ENCODE measurements at places on chromosomes 13 and 19. TPM values are rescaled to one million over a fixed set of nuclear protein-coding genes. Genes with fewer than 3 reads are reported as not detected.

GRCh38 chr13:51297556-51297955, 41.9 kb upstream of the SERPINE3 start:
- DNase-seq, result no peak

GRCh38 chr13:45207319-45207718, 6.5 kb upstream of the KCTD4 start:
- no peak for DNase-seq

DNA sequence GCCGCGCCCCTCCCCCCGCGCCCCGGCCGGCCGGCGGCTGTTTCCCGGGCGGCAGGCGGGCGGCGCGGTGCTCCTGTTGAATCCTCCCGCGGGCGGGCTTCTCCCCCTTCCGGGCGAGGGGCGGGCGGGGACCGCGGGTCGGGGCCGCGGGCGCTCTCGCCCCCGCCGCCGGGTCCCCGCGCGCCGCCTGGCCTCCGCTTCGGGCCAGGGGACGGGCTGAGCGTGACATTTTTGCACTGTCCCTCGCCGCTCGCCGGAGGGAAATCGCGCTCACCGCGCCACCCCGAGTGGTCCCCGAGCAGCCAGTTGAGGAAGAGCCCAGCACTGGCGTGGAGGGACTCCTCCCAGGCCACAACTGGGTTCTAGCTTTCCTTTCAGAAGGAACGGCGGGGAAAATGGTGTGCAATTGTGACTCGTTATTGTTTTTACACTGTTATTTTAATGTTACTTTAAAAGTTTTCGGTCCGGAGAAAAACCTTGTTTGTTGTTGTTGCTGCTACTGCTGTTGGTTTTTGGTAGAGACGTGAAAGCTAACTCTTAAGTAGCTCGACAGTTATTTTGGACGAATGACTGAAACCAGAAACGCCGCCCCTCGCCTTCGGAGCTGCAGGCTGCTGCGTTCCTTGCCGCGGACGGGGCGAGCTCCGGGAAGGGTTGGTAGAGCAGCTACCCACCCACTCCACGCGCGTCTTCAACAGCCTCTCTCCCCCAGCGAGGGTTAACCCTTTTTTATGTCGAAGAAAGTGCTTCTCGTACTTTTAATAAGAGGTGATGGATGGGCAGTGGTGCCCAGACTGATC, 959 bp downstream of the PDS5B start:
- DNase-seq, result peak; percentile 74

DNA sequence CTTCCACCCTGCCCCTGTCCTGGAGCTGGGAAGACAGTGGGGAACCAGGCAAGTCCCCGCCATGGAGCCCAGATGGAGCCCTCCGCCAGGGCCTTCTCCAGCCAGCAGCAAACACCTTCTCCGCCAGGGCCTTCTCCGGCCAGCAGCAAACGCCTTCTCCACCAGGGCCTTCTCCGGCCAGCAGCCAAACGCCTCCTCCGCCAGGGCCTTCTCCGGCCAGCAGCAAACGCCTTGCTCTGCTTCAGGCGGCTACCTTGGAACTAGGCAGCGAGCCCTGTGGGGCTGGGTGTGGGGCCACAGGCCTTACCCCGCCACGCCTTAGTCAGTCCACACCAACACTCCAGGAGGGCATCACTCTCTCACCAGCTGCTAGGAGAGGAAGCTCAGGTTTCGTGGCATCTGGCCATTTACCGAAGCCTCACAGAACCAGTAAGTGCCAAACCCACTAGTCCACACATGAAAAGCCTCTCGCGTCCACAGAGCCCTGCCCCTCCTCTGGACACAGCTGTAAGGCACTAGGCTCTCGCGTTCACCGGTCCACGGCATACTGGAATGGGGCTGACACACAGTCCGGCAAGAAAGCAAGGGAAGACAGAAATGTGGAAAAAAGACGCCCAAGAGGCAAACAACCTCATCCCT, 41.0 kb downstream of the MLLT1 start:
- peak; percentile 74 for DNase-seq

DNA sequence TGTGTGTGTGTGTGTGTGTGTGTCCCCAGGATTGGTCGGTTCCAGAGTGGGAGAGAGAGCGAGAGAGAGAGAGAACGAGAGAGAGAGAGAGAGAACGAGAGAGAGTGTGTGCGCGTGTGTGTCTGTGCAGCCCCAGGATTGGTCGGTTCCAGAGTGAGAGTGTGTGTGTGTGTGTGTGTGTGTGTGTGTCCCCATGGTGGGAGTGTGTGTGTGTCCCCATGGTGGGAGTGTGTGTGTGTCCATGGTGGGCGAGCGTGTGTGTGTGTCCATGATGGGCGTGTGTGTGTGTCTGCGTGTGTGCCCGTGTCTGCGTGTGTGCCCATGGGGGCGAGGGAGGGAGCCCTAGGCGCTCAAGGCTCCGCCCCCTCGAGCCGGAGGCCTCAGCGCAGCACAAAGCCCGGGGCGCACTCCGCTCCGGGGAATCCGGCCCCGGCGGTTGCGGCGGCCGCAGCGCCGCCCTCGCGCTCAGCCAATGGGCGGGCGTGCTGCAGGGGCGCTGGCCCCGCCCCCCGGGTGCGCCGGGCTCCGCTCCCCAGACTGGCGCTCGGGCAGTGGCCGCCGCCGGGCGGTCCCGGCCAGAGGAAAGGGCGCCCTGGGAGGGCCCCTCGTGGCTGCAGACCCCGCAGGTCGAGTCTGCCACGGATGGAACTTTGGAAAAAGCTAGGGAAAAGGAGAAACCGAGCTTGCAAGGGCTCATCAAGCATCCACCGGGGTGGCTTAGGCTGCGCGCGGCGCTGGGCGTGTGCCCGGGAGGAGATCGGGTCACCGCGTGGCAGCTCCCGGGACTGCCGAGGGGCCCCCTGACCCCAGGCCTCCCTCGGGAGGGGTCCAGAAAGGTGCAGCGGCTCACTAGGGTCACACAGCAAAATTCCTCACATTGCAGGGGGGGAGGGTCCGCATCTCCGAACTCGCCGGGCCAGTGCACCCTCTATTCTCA, 96.2 kb downstream of the INSR start:
- peak; percentile 94 for DNase-seq

GRCh38 chr19:19105365-19106055, 32.8 kb downstream of the TMEM161A start:
- DNase-seq, result peak; percentile 80

DNA sequence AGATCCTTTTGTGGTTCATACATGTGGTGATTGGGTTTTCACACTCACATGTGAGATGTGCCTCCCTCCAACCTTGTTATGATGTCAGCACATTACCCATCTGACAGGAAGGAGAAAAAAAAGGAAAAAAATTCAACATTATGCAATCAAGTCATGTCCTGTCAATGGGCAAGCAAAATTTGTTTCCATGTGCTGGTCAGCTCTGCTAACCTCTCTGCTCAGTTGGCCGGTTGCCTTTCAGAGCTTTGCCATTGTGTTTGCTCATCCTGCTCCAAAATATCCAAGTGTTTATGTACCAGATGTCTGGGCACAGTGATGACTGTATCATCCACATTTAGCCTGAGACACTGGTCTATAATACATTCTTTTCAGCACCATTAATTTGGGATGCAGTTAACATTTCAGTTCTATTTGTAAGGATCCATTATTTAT, 27.0 kb upstream of the METTL21C start:
- no peak for DNase-seq

DNA sequence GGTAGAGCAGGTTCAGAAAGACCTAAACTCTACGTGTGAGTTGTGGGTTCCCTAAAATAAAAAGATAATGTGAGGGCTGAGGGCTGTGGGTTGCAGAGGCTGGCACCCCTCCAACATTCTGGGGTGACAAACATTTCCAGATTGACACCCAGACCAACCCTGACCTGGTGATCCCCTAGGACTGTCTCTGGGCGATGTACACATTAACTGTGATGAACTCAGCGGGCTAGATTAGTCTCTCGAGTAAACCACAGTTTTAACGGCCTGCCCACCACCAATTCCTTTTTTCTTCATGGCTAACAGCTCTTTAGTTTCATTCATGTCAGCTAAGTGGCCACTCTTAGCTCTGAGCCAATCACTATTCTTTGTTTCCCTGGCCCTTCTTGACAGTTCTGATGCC, 24.8 kb downstream of the SIAH3 start:
- DNase-seq, result no peak

DNA sequence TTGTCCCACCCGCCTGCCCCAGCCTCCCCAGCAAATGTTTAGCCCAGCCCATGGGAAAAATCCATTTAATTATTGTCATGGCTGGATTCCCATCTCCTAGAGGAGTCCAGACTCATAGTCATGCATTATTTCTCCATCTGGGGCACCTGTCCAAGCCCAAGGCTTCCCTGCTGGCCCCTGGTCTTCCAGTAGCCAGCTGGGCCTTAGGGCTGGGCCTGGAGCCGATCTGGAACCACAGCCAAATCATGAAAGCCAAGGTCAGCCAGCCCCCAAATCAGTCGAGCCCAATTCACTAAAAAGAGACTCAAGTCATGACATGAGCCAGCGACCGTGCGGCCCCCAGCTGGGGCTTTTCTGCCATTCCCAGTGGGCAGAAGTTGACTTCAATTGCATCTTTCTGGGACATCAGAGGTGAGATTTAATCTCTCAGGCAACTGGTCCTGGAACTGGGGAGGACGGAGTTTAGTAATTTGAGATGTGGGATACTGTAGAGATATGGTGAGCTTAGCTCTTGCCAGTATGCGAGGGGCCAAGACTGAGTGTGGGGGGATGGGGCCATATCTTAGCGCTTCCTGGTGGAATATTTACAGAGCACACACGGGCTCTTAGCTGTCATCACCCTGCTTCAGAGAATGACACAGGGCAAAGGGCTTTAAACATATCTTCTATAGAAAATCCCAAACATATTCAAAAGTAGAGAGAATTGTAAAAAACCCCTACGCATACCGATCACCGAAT, 9.4 kb upstream of the PGLYRP2 start:
- DNase-seq, result peak; percentile 52

GRCh38 chr13:21739771-21740170, 68.9 kb downstream of the FGF9 start:
- DNase-seq, result no peak

GRCh38 chr19:12782424-12783290, 7.3 kb upstream of the HOOK2 start:
- DNase-seq, result peak; percentile 95

- DNase-seq, result no peak
Observed at GRCh38 chr13:34805347-34805746, 136.7 kb upstream of the NBEA start.

GRCh38 chr13:34767778-34768177, 174.3 kb upstream of the NBEA start:
- DNase-seq, result no peak

- DNase-seq, result no peak
Observed at GRCh38 chr19:13639342-13639929, 124.9 kb upstream of the MRI1 start.

DNA sequence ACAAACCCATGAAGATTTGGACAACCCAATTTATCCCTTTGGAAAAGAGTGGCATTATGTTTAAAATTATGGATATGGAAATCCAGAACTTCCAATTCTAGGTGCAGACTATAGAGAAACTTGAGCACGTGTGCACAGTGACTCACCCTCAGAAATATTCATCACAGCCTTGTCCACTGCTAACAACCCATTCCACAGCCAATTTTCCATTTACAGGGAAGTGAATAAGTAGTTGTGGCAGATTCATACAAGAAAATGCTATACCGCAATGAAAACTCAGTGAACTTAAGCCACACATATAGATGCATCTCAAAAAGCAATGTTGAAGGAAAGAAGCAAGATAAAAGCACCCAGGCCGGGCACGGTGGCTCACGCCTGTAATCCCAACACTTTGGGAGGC, 133.3 kb downstream of the USP12 start:
- no peak for DNase-seq

DNA sequence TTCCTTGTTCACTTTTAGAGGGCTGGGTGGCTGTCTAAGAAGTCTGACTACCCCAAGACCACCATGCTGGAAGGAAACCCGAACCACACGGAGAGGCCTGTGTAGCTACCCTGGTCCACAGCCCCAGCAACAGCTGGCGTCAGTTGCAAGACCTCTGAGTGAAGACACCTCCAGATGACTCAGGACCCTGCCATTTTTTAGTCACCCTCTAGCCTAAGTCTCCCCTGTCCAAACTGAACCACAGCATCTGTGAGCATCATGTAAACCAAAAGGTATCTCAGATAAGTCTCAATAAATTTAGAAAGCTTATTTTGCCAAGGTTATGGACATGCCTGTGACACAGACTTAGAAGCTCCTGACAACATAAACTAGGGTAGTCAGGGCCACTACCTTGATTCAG, 2.2 kb upstream of the SYDE1 start:
- DNase-seq, result no peak

- DNase-seq, result no peak
Observed at GRCh38 chr13:59747529-59747928, 416.2 kb downstream of the DIAPH3 start.

- DNase-seq, result no peak
Observed at GRCh38 chr19:39873385-39873784, 27.2 kb upstream of the FBL start.

DNA sequence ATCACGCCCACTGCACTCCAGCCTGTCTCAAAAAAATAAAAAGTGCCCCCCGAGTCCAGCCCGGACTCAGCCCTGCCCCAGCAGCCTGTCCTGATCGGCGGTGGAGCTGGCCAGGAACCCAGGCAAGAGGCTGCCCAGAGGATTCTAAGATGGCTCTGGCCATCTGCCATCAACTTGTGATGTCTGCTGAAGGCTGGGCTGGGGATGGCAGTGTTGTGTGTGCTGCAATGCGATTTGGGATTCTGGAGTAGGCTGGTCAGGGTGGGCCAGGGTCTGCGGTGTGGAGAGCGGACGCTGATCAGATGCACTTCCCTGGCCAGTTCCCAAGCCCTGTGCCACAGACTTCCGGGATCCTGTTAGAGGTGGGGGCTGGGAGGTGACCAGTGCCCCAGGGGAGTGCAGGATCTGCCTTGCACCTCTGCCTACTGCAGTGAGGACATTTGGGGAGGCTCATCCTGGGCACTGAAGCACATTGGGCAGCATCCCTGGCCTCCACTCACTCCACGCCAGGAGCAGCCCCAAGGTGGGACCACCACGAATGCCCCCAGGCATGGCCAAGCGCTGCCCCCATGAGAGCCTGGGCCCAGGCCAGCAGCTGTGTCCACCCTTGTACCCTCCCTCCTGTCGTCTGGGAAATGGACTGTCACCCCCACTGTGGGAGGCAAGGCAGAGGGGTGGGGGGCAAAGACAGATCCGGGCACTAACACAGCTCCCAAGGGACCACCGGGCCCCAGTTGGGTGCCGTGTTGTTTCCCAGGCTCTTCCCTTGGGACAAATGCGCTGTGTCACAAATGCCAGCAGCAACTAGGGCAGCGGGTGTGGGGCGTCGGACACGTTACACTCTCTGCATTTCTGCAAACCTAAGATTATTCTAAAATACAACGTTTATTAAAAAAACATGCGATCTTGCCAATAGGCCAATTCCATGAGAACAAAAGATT, 3.4 kb upstream of the TBXA2R start:
- no peak for DNase-seq

GRCh38 chr19:16726916-16727315, 7.3 kb downstream of the NWD1 start:
- DNase-seq, result no peak

Gene ANKRD24
- total RNA-seq, result 1.2 TPM

Gene SYDE1
- total RNA-seq, result 22.1 TPM

Gene ATP4B
- total RNA-seq, result not detected

Gene ZNF569
- 6.1 TPM for total RNA-seq

Gene ADPRHL1
- total RNA-seq, result 245 TPM

Gene NTN5
- total RNA-seq, result 0.21 TPM

Gene PLPP2
- 0.76 TPM for total RNA-seq

Gene SKA3
- 1.1 TPM for total RNA-seq

Gene ZNF835
- 2.2 TPM for total RNA-seq

Gene LIG4
- total RNA-seq, result 12.1 TPM

Measured in left cardiac atrium (tissue), 4 donors.